Activated naive CD4-positive, alpha-beta T cell treated with anti-CD3 and anti-CD28 coated beads, Interleukin-2, amount 10 ng/mL, durations not matched to agents 7 days and 5 days (primary cell): ENCODE measurements at places on chromosomes 4 and X.

- no peak for DNase-seq
Measured at GRCh38 chrX:135408794-135409193, 12.9 kb upstream of the SMIM10L2A start.

DNA sequence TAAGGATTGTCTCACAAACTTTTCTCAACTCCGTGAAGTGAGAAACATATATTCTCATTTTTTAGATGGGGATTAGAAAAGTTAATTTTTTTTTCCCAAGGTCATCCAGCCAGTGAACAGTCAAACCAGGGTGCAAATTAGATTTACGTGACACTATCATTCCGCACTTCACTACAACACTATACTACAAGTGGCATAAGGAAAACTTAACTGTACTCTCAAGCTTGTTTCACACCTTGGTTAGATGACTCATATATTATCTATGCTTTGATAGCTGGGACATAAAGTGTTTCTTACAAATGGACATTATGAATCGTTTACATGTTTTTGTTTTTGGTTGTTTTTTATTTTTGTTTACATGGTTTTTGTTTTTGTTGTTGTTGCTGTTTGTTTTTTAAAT lies 525.7 kb downstream of the PPARGC1A start:
- no peak for DNase-seq

GRCh38 chr4:94463771-94464170 lies 12.0 kb downstream of the PDLIM5 start:
- DNase-seq: no peak

GRCh38 chr4:24551492-24552289 lies 32.7 kb downstream of the DHX15 start:
- DNase-seq: no peak

DNA sequence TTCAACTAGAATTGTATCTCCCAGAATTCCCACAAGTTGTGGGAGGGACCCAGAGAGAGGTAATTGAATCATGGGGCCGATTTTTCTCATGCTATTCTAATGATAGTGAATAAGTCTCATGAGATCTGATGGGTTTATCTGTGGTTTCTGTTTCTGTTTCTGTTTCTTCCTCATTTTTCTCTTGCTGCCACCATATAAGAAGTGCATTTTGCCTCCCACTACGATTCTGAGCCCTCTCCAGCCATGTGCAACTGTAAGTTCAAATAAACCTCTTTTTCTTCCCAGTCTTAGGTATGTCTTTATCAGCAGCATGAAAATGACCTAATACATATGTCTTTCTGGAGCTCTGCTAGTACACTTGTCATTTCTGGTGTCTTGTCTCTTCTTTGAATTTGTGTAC lies 22.1 kb upstream of the OR13H1 start:
- DNase-seq: no peak

DNA sequence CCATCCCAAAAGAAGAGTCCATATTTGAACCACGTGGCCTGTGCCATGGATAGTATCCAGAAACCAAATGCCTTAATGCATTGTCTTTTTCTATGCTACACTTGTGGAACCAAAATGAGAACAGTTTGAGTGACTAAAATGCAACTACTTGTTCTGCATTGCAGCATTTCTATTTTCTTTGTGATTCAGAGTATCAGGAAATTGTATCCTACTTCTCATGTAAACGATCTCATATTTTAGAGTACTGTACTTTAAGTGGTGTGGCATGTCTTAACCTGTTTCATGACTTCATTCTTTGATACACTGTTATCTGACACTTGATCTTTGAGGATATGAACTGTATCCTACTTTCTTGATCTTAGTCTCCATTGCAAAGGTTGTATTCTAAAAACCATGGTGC lies 167.2 kb upstream of the WDR1 start:
- DNase-seq: no peak

DNA sequence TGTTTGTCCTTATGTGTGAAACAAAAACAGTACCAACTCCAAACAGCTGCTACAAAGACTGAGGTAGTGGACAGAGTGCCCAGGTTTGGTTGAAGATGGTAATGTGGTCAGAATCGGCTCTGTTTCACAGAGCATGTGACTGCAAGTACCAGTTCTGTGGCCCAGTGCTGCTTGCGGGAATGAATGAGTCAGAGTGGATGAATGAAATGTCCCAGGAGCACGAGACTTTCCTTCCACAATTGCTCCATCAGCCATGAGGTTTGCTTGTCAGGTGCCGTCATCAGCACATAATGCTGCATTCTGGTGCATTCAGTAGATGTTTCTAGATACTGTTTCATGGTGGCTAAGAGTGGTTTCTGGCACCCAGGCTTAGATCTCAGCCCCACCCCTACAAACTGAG lies 84.2 kb downstream of the GPR143 start:
- DNase-seq: no peak

- no peak for DNase-seq
Measured at GRCh38 chr4:143356493-143356892, 19.8 kb downstream of the GAB1 start.

- peak; percentile 28 for DNase-seq
Measured at GRCh38 chr4:145481942-145482208, 222 bp downstream of the SMAD1 start.

- no peak for DNase-seq
Measured at GRCh38 chrX:8075636-8076035, 95.4 kb downstream of the VCX2 start.

DNA sequence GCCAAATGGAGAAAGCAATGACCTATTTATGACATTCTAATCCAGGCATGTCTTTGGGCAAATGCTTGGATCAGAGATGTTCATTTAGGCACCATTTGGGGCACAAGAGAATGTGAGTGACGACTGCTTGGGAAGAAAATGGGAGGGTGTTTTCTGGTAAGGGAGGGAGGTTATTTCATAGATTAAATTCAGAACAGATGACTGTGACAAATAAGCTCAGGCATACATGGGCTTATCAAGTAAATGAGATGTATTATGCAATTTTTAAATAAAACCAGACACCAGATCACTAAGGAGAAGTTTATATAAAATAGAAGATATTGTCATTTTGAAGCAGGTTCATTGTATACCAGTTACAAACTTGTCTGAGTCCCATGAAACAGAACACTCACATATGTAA lies 71.4 kb upstream of the UGT8 start:
- no peak for DNase-seq

- DNase-seq: no peak
Measured at GRCh38 chrX:114985967-114986592, 31.3 kb downstream of the IL13RA2 start.

DNA sequence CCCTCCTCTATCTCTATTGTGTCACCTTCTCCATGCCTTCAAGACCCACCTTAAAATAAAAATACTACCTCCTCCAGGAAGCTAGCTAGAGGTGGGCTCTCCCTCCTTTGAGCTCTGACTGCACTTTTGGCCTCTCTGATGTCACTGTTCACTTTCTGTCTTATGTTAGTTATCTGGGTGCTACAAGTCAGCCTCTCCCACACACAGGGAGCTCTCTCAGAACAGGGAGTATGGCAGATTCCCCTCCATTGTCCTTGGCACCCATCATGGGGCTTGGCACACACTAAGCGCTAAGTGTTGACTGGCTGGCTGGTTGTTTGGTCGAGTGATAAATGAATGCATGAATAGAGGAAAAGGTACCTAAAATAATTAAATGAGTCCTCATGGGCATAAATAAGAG lies 21.2 kb upstream of the KDM5C start:
- DNase-seq: no peak

DNA sequence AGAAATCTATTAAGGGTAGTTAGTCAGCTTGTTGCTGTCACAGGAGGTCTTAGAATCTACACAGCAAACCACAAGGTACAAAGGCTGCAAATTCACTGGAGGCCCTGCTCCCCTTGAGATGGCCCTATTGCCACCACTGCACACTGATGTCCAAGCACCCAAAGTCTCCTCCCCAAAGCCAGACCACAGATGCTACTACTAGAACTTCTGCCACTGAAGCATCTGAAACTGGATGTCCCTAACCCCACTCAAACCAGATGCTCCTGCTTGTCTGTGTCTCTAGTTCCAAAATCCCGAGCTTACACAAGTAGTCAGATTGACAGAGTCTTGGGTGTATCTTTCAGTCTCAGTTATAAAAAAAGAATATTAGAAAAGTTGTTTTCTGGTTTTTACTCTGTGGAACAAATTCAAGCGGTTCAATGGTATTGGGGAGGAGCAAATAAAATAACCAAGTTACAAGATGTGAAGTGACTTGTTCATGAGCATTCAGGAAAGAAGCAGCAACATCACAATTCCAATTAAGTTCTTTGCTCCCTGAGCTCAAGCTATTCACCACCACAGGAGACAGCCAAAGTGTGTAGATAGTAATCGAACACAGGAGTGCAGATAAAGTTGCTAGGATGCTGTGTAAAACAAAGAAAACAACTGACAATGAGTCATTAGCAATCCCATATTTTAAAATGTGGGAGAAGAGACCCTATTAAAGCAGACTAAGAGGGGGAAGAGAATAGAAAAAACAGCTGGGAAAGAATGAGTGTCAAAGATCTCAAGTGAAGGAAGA lies 352.3 kb downstream of the PDGFC start:
- no peak for DNase-seq

GRCh38 chrX:14228611-14229010 lies 198.9 kb upstream of the GEMIN8 start:
- DNase-seq: no peak

DNA sequence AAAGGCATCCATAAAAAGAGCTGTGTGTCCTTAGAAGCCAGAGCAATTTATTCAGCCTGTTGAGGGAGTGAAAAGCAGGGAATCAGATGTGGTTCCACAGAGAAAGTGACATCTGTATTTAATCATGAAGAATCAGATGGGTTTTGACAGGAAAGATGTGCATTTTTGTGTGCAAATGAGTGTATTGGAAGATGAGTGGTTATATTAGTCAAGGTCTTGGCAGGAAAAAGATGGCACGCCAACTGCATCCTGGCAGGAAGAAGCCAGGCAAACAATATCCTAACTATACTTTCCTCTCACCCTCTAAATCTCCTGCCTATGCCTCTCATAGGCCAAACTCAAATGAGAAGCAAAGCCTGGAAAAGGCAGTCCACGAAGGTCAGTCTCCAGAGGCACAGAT lies 59.1 kb downstream of the SCFD2 start:
- DNase-seq: no peak

DNA sequence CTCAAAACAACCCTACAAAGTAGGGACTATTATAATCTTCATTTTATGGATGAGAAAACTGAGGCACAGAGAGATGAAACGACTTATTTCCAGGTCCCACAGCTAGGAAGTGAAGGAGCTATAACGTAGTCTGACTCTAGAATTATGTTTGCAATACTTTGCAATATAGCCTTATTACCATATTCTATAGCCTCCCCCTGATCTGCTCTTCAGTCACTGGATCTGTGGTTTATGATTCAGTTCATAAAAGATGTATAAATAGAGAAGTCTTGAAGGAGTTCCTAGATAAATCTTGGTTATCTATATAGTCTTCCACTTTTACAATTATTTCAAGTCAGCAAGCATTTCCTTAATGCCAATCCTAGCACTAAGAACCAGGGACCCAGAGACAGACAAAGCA lies 57.5 kb downstream of the OPHN1 start:
- no peak for DNase-seq

DNA sequence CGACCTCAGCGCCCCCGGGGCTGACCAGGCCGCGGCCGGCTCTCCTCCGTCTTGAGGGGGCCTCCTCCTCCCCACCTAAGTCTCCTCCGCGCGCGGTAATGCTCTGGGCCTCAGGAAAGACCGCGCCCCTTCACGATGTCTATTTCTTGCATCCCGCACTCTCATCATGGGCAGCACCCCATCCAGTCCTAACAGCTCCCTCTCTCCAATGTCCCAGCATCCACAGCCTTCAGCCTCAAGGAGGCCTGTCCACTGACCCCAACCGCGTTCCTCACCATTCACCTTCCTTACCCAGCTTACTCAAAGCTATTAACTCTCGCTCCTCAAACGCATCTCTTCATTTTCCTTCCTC lies 77.5 kb downstream of the MAGED4 start:
- DNase-seq: no peak
